ENCODE measurements at places on chromosomes 16 and 17.

DNA sequence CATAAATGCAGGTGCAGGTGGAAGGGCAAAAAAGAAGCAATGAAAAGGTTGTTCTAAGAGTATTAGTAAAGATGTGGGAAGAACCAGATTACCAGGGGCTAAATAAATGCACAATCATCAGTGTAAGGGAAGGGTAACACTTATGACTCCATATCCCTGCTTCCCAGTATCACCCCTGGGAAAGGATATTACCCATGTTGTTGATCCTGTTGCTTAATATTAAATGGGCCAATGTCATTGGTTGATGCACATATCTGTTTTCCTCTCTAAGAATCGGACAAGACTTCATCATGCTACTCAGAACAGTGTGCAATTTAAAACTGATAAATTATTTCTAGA lies 34.7 kb upstream of the ABCA6 start:
- no peak for DNase-seq

DNA sequence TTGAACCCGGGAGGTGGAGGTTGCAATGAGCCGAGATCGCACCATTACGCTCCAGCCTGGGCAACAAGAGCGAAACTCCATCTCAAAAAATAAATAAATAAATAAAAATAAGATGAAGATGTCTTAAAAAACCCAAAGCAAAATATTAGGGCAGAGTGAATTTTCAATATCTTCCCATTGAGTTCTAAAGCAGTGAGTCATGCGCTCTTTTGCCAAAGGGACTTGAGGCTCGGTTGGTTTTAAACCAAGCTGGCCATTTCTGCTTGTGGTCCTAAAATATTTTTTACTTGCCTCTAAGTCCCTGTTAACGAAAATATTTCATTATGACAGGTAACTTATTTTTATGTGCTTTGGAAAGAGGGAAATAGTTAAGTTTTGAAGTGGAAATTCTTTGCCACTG lies 4.7 kb downstream of the PAFAH1B1 start:
- no peak for DNase-seq

DNA sequence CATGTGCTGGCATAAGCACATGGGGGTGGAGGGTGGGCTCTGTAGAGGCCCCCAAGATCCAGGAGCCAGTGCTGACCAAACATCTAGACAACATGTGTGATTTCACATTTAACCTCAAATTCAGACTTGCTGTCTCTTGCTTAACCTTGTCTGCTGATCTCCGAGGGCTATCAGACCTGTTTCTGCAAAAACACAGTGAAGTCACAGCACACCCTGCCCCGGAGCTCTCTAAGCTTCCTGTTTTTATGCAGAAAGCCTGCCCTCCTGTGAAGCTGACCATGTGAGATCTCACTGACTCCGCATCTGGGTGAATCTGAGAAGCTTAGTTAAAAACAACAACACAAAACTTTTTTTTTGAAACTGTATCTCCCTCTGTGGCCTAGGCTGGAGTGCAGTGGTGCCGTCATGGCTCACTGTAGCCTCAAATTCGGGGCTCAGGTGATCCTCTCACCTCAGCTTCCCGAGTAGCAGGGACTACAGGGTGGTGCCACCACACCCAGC lies 6.6 kb upstream of the DPEP2 start:
- DNase-seq: peak; percentile 77

GRCh38 chr16:78284326-78284725 lies 184.9 kb downstream of the WWOX start:
- no peak for DNase-seq

- DNase-seq: no peak
Measured at GRCh38 chr16:22098405-22099255, 6.3 kb downstream of the VWA3A start.

- DNase-seq: no peak
Measured at GRCh38 chr17:2885733-2886132, 89.5 kb downstream of the RAP1GAP2 start.

GRCh38 chr16:85768199-85768598 lies 17.3 kb upstream of the C16orf74 start:
- no peak for DNase-seq

GRCh38 chr17:77376795-77377709 lies 236.3 kb downstream of the SEC14L1 start:
- no peak for DNase-seq

DNA sequence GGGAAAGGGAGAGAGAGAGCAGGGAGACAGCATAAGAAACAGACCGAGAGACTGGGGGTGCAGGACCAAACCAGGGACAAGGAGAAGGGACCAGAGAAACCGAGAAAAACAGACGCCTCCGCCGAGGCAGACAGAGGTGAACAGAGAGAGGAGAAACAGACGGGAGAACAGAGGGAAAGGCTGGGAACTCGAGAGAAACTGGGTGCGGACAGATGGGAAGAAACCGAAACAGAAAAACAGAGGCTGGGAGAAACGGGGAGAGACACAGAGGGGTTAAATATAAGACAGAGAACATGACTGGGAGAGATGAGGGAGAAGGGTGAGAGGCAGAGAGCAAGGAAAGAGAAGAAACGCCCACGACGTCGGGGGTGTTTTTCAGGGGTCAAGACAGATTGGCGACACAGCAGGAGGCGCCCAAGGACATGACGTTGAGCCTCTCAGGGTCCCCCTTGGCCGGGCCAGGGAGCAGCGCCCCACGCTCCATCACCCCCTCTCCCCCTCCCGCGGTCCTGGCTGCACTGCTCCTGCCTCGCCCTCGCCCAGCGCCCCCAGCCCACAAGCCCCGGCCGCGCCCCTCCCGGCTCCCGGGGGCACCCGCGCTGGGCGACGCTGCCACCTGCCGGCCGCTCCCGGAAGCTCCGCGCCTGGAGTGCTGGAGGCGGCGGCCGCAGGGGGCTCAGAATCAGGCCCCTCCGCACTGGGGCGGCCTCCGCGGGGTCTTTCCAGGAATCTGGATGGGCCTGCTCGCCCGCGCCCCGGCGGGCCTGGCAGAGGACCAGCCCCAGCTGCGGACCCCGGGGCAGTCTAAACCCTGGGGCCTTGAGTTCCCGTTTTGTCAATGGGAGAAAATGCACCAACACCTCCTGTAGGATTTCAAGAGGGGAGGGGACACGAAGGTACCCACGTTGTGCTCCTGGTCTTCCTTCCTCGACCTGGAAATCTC lies 1.3 kb upstream of the TMEM92 start:
- DNase-seq: peak; percentile 73

GRCh38 chr17:42453439-42453838 lies 5.2 kb upstream of the ATP6V0A1 start:
- no peak for DNase-seq

- DNase-seq: no peak
Measured at GRCh38 chr17:70355185-70355584, 185.9 kb downstream of the KCNJ2 start.

DNA sequence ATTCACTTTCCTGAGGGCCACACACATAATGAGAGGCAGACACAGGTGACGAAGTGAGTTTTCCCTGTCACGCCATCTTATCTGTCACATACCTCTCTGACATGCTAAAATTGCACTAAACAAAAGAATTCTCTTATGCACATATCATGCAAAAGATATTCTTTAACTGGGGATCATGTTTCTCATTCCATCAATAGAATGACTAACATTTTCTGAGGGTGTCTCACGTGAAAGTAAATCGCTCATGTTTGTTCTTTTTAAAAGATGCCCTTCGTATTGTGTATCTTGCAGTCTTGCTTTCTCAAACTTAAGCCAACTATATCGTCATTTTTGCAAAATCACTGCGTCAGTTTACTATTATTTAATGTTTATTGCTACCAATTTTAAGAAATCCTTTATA lies 306.4 kb downstream of the WWOX start:
- DNase-seq: no peak

DNA sequence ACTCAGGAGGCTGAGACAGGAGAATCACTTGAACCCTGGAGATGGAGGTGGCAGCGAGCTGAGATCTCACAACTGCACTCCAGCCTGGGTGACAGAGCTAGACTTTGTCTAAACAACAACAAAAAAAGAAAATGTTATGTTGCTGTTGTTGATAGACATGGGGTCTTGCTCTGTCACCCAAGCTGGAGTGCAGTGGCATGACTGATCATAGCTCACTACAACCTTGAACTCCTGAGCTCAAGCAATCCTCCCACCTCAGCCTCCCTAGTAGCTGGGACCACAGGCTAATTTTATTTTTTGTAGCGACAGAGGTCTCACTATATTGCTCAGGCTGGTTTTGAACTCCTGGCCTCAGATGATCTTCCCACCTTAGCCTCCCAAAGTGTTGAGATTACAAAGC lies 20.0 kb downstream of the FBXO47 start:
- DNase-seq: no peak

GRCh38 chr17:50422738-50423137 lies 3.3 kb upstream of the ACSF2 start:
- no peak for DNase-seq

DNA sequence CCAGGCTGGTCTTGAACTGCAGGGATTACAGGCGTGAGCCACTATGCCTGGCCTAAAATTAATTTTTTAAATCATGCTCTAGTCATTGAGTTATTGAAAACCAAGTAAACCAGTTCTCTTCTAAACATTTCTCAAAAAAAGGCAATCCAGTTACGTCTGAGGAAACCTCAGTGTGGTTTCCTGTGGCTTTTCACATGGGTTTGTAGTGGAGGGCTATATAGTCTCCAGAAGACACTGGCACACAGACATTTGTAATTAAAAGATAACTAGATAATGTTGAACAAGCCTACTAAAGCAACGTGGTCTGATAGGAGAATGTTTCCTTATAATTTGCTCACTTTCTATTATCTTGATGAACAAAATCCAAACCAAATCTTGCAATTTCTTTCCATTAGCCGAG lies 5.2 kb upstream of the TOB1 start:
- DNase-seq: no peak

DNA sequence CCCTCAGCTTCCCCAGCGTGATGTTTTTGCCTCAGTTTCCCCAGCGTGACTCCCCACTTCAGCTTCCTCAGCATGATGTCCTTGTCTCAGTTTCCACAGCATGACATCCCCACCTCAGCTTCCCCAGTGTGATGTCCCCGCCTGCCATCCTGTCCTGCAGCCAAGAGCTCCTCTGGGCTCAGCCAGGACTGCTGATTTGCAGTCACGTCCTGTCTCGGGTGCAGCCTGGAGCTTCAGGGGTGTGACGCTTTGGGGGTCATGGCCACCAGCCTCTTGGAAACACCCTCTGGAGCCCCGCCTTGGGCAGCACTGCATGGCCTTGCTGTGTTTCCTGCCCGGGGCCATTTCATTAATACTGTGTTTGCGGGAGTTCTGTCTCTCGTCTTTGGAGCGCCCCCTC lies 16.5 kb upstream of the NUDT16L1 start:
- no peak for DNase-seq

GRCh38 chr17:17748604-17749003 lies 67.3 kb downstream of the RAI1 start:
- no peak for DNase-seq

GRCh38 chr17:34368946-34369500 lies 6.0 kb upstream of the CCL1 start:
- DNase-seq: no peak

GRCh38 chr16:35711435-35711834 lies 2252.0 kb downstream of the TP53TG3F start:
- DNase-seq: no peak

DNA sequence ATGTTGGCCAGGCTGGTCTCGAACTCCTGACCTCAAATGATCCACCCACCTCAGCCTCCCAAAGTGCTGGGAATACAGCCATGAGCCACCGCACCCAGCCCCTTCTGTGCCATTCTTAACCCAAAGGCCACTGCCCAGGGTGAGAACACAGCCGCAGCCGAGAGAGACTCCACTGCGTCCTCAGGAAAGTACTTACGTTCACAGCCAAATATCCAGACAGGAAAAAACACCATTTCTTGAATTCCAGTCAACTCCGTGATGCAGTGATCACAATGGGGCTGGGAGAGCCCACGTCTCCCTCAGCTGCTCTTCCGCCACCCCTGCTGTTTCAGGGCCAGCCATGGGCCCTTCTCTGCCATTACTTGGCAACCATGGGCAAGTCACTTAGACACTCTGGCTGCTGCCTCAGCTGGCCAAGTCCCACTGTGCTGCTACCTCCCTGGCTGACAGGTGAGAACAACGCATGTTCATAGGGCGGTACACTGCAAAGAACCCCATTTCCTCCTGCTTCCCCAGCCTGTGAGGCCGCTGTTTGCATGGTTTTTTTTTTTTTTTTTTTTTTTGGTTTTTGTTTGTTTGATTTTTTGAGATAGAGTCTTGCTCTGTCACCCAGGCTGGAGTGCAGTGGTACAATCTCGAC lies 4.3 kb downstream of the CDIP1 start:
- no peak for DNase-seq
